ENCODE measurements at places on chromosomes 1 and 21. TPM values are rescaled to one million over a fixed set of nuclear protein-coding genes. Genes with fewer than 3 reads are reported as not detected.

DNA sequence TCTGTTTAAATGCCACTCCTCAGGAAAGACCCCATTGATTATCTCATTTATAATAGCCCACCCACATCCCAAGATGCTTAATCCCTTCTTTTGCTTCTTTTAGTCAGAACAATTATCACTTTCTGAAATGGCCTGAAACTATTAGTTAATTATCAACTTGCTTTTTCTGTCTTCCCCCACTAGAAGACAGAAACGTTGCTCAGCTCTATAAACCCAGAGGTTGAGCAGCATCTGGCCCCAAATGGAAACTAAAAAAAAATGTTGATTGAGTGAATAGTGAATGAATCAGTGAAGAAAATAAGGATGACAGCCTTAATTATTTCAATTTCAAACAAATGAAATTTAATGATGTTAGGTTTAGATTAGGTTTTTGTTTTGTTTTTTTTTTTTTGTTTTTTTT, 38.2 kb upstream of the PIGC start:
- no peaks in the 10 kb centered on the region for H3K36me3 ChIP-seq
- H3K4me3 ChIP-seq: no peak overlapping the region
- H3K27ac ChIP-seq: no peak overlapping the region
- no peak for DNase-seq

DNA sequence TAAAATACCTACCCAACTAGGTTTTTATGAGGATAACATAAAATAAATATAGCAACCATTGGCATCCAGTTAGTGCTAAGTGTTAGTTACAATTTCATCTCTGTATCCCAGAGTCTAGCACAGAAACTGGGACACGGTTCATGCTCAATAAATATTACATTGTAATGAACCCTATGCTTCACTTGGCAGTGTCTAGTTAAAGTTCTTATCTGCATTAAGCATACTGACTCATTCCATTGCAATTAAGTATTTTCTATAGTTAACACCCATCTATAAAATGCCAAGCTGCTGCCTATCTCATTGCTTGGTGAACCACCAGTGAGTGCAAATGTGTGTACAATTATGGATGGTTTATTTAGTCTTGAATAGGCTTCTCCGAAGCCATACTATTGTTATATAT, 15.2 kb downstream of the CHML start:
- H3K4me1 ChIP-seq: peaks cover 14% of the 10 kb centered on the region
- no peak for DNase-seq
- no peaks in the 10 kb centered on the region for H3K27me3 ChIP-seq
- no peaks in the 10 kb centered on the region for H3K36me3 ChIP-seq
- H3K27ac ChIP-seq: no peak overlapping the region
- no peak overlapping the region for H3K4me3 ChIP-seq

DNA sequence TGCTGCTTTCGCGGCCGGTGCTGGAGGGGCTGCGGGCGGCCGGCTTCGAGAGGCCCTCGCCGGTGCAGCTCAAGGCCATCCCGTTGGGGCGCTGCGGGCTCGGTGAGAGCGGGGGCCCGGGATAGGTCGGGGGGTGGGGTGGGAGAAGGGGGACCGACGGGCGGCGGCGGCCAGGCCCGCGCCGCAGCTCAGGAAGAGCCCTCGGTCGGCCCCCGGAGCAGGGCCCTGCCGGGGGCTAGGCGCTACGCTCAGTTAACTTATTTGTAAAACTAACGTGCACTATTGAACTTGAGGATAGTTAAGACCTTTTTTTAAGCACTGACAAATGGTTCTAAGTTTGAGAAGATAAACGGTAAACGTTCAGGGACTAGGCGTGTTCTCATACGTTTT, 418 bp downstream of the DDX20 start:
- peak overlapping the region; percentile 91 for H3K27ac ChIP-seq

DNA sequence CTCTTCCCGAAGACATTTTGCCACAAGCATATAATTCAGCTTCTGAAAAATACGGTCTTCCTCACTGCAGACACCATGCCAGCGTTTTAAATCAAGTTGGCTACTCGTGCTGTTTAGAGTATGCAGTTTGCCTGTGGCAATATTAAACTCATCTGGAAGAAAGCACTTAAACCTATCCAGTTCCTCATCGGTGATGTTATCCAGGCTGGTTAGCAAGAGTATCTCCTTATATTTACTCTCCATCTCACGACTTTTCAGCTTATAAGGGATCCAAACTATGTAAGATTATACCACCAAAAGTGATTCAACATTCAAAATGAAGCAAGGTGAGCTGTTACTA, 9.7 kb upstream of the IFI16 start:
- no peaks in the 10 kb centered on the region for H3K36me3 ChIP-seq
- H3K27me3 ChIP-seq: no peaks in the 10 kb centered on the region
- H3K27ac ChIP-seq: peak overlapping the region; percentile 88

- DNase-seq: no peak
- peaks cover 51% of the 10 kb centered on the region for H3K4me1 ChIP-seq
- no peaks in the 10 kb centered on the region for H3K36me3 ChIP-seq
- no peak overlapping the region for H3K27ac ChIP-seq
- H3K27me3 ChIP-seq: peaks cover 98% of the 10 kb centered on the region
- H3K4me3 ChIP-seq: no peak overlapping the region
Observed at GRCh38 chr1:18642278-18643095, 11.8 kb downstream of the PAX7 start.

- no peak for DNase-seq
- H3K4me3 ChIP-seq: no peak overlapping the region
- H3K4me1 ChIP-seq: peaks cover 13% of the 10 kb centered on the region
Observed at GRCh38 chr21:45638707-45639106, 4.8 kb upstream of the PCBP3 start.

Gene PYGO2
- 34.9 TPM for total RNA-seq

Gene LORICRIN
- not detected for total RNA-seq

Gene SH3D21
- total RNA-seq: 7.2 TPM

DNA sequence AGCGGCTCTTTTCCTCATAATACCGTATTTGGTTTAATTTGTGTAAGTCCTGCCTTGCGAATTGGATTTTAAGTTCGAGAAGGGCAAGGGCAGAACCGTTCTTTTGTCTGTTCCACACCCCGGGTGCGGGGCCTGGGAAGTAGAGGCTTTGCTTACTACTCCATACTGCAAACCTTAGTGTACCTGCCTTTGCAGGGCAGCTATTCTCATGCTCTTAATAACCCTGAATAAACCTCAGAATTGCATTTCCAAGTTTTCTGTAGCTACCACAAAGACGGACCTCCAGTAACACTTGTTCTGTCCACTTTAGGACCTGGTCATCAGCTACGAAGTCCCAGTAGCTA, 657 bp upstream of the HNRNPU start:
- peak; percentile 86 for DNase-seq
- peak overlapping the region; percentile 100 for H3K27ac ChIP-seq
- H3K36me3 ChIP-seq: no peaks in the 10 kb centered on the region
- H3K4me3 ChIP-seq: peak overlapping the region; percentile 88
